Stimulated activated CD4-positive, alpha-beta T cell treated with anti-CD3 and anti-CD28 coated beads, Interleukin-1b, Interleukin-23, amount 100 ng/mL, for 24 hours (primary cell): ENCODE measurements at places on chromosomes 1 and 21.

- DNase-seq = no peak
These were observed 21.6 kb downstream of the ATP2B4 start for GRCh38 chr1:203648276-203648675.

DNA sequence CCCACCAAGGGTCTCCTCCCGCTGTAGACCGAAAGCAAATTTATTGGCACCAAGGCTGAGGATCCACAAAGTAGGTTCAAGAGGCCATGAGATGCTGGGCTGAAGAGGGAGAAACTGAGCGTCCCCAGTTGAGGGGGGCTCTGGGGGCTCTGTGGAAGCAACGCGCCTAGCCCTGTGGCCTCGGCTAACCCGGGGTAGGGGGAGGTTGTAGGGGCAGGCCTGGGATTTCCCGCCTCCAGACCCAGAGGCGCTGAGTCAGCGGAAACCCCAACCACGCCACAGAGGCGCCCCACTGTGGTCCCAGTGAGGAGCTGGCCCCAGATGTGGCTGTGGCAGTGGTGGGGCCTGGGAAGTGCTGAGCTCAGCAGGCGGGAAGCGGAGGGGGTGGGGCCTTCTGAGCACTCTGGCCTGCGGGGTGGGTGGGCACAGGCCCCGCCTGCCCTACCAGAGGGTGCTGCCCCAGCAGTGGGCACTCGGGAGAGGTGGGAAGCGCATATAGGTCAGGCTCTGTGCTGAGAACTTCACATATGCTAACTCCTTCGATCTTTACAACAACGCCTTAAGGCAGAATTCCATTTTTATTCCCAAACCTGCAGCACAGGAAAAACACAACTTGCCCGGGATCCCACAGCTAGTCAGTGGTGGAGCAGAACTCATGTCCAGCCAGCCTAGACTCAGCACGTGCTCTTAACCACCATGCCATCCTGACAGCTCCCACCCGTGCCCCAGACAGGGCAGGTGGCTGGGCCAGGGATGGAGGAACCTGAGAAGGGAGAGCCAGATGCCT, 1.5 kb upstream of the COL16A1 start:
- DNase-seq = peak; percentile 70

DNA sequence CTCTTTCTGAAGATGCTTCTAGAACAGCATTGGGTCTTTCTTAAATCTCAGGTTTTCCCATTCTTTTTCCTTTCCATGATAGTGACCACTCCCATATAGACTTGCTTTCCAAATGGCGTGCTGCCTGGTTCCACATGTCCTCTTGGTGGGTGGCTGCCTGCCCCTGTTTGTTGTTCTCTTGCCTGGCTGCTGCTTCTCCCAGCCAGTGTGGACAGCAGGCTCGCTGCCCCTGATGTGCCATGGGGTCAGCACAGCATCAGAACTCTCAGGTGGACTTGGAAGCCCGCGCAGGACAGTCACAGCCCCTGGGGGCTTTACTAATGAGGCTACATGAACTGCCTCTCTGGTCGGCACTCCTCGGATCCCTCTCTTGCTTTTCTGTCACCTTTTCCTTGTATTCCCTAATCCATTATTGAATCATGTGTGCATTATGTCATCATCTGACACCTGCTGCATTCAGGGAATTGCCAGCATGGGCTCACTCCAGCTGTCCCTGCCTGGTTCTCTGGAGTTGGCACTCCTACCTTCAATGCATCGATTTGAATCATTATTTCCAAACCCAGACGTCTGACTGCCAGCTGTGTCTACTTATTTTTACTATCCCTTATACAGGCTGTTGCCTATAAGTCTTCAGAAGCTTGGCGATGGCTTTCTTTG, 100.5 kb upstream of the COA6 start:
- DNase-seq = no peak

DNA sequence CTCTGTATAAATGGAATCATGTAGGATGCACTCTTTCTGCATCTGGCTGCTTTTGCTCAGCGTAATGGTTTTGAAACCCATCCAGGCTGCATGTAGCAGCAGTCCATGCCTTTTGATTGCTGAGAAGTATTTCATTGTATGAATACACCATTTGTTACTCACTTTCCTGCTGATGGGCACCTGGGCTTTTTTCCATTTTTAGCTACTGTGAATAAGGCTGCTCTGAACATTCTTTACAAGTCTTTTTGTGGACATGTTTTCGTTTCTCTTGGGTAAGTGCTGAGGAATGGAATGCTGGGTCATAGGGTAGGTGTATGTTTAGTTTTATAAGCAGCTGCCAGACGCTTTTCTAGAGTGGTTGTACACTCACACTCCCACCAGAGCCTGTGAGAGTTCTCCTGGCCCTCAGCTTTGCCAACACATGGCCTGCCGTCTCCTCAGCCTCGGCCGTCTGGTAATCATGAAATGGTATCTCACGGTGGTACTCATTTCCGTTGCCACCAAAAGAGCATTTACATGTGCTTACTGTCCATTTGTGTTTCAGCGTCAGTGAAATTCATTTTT, 22.7 kb downstream of the SLX9 start:
- no peak for DNase-seq

GRCh38 chr21:45055861-45056260, 18.5 kb upstream of the ADARB1 start:
- no peak for DNase-seq

GRCh38 chr1:66262208-66262963, 271.6 kb upstream of the SGIP1 start:
- DNase-seq = no peak

DNA sequence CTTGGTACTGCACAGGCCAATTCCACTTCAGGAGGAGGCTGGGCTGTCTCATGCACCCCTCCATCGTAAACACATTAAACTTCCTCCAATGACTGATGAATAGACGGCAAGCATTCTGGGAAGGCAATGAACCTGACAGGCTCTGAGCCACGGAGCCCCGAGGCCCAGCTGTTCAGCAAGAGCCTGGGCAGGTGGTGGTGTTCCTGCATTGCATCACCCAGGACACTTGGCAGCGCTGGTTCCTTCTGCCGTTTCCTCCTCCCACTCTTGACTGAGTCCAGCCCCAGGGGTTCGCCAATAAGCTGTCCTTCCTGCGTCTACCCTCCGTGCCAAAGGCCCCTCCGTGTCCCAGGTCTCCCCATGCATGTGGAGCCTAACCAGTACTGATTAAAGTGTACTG, 109.8 kb downstream of the JAK1 start:
- no peak for DNase-seq

- DNase-seq = no peak
These were observed 90.8 kb downstream of the HHIPL2 start for GRCh38 chr1:222457084-222457483.

DNA sequence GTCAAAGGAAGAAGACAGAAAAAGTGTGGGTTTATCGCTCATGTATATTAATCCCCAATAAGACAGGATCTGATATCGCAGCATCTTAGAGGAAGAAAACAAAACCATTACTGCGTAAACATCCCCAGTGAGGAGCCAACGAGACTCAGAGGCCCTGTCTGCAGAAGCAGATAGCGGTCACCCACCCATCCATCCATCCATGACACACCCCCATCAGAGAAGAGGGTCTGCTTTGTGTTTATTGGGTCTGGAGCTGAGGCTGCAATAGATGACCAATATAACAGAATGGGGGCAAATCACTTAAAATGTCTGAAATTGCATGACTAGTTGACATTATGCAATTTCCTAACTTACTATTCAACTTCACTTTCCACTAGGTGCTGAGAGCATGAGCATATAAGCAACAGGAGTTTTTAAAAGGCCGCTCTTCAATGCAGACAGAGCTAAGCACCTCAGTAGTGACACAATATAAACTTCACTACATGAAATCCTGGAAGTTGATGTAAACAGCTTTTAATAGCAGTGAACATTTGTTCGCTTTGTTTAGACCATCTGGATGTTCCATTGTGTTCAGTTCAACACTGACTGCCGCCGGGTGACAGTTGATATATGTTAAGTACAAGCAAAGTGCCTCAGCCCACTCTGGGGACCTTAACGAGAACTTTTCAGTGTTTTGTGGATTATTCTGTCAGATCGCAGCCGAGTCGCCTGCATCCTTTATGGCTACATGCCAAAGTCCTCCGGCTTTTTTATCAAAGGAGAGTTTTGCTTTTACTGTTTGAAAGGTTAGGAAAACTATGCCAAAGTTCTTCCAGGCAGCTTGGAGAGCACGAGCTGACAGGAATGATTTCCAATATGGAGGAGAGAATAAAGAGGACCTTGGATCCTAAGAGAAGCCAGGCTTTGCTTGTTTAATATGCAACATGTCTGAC, 167.5 kb downstream of the ZNF281 start:
- no peak for DNase-seq

GRCh38 chr1:37146071-37146470, 111.8 kb upstream of the GRIK3 start:
- no peak for DNase-seq

- DNase-seq = no peak
These were observed 16.0 kb downstream of the PSRC1 start for GRCh38 chr1:109266965-109267364.

GRCh38 chr1:156123356-156124196, 9.1 kb downstream of the LMNA start:
- DNase-seq = no peak
